ENCODE measurements at places on chromosomes 2 and 18.

DNA sequence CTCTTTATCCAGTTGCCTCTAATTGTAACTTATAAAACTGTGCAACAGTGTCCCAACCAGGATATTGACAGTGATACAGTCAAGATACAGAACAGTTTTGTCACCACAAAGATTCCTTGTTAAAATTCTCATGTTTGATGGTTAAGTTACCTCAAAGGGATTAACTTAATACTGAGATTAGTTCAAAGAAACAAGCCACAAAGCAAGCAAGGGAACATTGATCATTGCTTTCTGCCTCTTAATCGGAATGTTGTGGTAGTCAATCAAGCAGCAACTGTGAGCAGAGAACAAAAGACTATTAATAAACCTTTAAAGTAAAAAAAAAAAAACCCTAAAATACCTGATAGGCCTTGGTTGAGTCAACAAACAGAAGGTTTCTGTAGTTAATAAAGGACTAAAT is 352.3 kb downstream of the PARD3B start:
- no peak for DNase-seq

- no peak for DNase-seq
Observed at GRCh38 chr18:77199707-77200106, 49.9 kb upstream of the GALR1 start.

DNA sequence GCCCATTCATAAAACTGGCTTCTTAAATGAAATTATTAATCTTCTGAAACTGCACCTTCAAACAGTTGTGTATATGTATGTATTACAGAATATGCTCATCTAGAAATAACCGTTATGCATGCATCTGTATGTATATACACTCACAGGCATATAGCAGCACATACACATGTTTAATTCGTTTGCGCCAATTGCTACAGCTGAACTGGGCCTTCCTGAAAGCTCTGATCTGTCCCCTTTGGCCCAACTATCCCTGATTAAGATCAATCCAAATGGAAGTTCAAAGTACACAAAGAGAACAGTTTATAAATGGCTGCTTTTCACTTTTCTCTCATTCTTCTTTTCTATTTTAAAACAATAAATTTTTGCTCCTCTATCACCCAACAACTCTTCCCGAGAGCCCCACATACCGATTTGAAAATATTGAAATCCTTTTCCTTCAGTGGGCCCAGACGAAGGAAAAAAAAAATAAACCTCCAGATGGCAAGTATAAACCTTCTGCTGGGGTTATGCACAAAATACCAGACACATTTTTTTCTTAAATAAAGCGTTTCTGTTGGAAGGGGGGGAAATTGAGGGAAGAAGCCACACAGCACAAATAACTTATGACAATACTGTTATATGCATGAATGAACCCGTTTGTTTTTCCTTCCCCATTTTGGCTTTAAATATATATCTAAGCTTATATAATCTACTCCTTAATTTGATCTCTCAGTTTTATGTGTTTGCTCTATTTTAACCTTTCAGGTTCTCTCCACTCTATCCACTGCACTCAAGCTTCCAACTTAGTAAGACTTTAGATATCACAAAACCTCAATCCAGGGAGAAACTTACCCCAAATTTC is 267.3 kb downstream of the TCF4 start:
- DNase-seq, result peak; percentile 26

DNA sequence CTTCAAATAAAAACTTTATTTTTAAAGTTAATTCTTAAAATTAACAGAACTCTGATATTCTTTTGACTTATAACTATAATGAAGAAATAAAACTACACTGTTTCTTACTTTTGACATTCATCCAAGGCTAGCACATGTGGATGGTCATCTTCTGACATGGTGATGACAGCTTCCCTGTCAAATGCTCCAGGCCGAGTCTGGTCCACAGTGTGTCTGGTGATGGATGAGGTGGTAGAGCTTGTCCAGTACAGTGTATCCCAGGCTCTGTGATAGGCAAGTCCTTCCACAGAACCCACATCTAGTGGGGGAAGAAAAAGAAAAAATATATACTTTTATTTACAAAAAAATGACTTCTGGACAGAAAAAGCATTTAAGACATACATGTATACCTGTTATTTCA is 1529.5 kb downstream of the LRP1B start:
- DNase-seq, result no peak

DNA sequence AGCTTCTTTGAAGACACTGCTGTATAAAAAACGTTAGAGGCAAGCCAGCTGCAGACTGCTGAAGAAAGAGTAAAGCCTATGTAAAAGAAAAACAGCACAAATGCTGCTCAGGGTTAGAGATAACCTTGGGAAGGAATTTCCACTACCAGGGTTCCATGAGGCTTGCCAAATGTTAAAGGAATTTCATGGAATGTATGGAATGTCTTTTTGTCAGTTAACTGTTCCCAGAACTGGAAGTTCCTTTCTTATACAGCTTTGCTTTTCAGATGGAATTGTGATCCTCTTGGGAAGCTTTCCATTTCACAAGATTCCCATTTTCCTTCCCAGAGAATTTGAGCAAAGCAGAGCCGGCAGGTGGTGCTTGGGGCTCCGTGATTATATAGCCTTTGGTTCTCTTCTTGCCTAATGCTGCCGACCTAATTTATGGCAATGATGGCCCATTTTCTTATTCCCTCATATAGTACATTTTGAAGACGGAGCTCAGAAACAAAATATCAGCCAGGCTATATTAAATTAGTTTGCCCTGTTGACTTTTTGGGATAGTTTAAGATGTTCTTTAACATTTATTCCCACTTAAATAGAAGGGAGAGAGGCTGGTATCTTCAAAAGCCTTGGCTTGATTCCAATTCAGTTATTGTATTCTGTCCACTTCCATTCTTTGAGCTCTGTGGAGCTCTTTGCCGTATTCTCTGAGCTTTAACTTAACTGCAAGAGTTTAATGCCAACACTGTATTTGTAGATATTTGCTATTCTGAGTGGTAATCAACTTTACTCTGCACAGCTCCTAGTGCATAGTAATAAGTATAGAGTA is 162.3 kb downstream of the PHLPP1 start:
- DNase-seq, result no peak

Measured in hematopoietic multipotent progenitor cell treated with erythropoietin and hydrocortisone succinate and interleukin-3 and kit ligand, for 4 days (in vitro differentiated cells).